NCI-H1417 treated with DMSO at 0.1 percent for 48 hours (cell line): ENCODE measurements at places on chromosomes 5 and 9.
A peak's percentile ranks its signal among the peaks of the same experiment; 100 is the strongest.

- no peak for DNase-seq
Measured at GRCh38 chr5:180127682-180128670, 56.4 kb upstream of the RNF130 start.

DNA sequence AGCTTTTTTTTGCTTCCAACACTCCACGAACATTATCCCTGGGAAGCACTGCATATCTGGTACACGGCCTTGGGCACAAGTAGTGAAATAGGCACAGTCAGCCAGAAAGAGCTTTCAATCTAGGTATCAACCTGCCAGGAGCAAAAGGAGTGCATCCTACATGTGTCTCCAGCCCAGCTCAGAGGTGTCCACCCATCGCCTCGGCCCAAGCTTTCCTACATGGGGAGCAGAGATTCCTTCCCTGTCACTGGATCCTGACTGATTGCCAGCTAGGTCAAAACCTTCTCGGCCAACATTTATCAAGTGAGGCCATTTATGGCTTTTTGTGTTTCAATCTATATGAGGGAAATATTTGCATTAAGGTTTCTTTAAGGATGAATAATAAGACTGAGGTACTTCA is 55.8 kb downstream of the GOLM1 start:
- DNase-seq: no peak

DNA sequence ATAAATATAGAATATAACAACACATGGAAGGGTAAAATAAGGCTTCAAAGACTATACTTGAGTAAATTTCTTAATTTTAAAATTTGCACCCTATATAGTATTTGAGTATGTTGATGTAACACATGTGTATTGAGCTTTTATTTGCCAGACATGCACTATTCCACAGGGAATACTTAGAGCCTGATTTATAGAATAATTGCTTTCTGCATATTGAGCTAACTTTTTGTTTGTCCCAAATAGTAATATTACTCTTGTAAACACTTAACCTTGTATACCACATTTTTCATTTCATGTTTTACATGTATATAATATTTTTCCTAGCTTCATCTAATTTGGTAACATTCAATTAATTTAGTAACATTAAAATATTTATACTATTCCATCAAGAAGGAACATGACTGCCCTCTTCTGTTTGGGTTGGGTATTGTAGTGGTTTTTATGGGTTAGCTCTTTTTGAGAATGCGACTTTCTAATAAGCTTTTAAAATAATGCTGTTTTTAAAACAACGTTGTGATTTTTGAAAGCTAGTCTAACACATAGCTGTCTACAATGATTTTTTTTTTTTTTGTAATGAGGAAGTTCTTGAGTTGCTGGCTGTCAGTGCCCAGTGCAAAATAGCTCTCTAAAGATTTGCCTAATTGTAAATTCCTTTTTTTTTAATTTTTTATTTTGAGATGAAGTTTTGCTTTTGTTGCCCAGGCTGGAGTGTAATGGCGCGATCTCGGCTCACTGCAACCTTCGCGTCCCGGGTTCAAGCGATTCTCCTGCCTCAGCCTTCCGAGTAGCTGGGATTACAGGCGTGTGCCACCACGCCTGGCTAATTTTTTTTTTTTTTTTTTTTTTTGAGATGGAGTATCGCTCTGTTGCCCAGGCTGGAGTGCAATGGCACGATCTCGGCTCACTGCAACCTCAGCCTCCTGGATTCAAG is 4.8 kb downstream of the SUB1 start:
- peak; percentile 5 for DNase-seq

- DNase-seq: no peak
Measured at GRCh38 chr9:126536131-126536530, 77.6 kb upstream of the LMX1B start.

GRCh38 chr5:168073991-168074800 is 217.2 kb upstream of the WWC1 start:
- DNase-seq: no peak

DNA sequence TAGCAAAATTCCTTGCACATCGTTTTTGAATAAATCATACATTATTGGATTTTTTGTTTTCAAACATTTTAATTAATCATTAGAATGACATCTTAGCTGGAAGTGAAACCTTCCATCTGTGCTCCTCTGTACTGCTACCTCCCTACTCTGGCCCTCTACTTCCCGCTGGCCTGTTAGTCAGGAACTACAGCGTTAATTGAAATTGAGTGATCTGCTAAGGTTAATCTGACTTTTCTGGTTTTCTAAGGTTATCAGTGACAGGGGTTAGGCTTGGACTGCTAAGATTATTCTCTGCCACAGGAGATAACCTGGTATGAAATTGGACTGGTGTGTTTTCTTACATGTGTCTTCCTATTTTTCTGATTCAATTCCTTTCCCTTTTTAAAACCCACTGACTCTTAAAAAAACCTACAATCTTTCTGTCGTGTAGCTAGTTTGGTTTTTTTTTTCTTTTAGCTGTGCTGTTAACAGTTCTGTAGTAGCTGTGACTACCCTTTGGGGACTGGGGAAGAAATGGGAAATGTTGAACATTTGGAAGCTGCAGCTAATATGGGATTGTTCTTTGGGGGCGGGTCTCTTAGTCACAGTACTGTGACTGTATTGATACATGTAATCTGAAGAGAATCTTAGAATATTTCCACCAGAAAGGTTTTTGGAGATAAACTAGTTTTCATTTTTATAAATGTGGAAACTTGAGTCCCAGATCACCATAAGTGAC is 4.6 kb downstream of the KIF2A start:
- no peak for DNase-seq

DNA sequence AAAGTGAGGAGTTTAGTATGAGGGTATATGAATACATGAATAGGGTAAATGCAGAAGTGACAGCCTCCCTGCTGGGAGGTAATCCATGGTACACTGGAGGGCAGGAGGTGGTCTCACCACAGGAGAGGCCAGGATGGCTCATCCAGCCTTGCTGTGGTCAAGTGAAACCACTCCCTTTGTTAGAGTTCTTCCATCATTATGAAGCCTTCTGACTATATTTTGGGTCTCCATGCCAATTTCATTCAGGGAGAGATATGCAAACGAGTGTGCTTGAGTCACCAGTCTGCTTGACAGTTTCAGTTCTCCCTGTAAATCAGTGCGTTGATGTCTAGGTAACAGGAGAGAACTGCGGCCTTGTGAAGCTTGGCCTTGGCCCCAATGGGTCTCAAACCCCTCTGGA is 16.4 kb downstream of the PPP3R2 start:
- DNase-seq: no peak

DNA sequence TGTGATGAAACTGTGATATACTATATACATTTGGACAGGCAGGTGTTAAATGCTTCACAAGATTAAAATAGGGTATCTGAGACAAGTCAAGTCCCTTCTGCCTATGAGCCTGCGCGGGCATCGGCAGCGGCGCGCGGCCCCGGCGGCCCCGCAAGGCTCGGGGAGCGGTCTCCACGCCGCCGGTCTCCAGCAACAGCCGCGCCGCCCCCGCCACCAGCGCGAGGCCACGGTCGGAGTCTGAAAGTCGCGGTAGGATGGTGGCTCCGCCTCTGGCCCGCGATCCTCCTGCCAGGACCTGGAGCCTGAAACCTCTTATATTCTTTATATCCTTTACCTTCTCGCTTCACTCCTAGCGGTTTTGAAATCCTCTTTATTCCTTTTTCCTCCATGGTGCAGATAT is 99.4 kb downstream of the INSL6 start:
- DNase-seq: no peak

GRCh38 chr9:80465556-80465955 is 893.8 kb downstream of the TLE4 start:
- DNase-seq: no peak

- no peak for DNase-seq
Measured at GRCh38 chr9:91208837-91209236, 152.9 kb downstream of the AUH start.

GRCh38 chr9:1837453-1838084 is 177.6 kb upstream of the SMARCA2 start:
- no peak for DNase-seq

- DNase-seq: no peak
Measured at GRCh38 chr5:177066224-177066623, 20.5 kb upstream of the FGFR4 start.

DNA sequence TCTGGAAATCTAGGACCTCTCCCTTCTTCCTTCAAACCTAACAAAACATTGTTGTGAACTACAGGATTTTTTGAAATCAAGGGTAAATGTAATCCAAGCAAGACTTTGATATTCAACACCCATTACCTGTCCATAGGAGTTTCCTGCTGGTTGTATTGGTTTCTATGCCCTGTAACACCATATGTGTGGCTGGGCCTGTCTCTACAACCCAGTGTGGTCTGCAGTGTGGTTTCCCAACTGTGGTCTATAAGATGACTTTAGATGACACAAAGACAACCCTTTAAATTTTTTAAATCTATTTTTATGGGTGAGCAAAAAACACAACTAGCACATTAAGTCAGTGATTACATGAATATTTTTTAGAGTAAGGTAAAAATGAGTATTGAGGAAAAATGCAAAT is 93.1 kb downstream of the SMIM15 start:
- no peak for DNase-seq

DNA sequence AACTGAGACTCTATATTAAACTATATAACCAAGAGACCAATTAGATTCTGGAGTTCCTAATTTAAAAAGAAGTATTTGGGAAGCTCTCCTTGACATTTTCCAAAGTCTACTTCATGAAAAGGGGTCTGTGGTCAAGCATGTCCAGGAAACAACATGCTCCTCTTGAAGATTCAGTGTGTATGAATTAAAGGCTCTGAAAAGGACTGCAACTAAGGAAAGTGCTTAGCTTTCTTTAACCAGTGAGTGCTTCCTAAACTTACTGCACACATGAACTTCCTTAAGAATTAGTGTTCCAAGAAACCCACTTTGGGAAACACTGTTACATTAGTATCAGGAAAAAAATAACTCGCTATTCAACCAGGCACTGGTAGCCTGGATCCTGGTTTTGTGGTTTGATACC is 167.6 kb downstream of the MED27 start:
- no peak for DNase-seq

- no peak for DNase-seq
Measured at GRCh38 chr9:89478821-89479668, 18.9 kb downstream of the SEMA4D start.

GRCh38 chr5:78211052-78211451 is 83.4 kb downstream of the AP3B1 start:
- no peak for DNase-seq

GRCh38 chr9:589723-590122 is 251.8 kb upstream of the DMRT1 start:
- DNase-seq: no peak

DNA sequence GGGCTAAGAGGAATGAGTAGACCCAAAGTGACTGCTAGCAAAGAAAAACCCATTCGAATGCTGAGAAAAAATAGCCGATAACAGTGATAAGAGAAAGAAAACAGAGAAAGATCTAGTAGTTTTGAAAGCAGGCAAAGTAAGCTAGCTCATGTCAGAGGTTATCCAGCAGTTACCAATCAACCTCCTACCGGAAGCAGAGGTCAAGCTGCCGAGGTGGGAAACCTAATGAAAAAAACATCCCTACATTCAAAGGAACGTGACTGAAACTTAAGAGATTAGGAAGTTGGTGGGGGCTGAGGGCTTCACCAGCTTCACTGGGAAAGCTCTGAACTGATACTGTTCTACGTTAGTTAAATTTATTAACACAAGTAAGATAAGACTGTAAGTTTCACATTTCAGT is 32.6 kb downstream of the SSBP2 start:
- DNase-seq: no peak

- no peak for DNase-seq
Measured at GRCh38 chr5:179833056-179833708, 12.5 kb downstream of the SQSTM1 start.

DNA sequence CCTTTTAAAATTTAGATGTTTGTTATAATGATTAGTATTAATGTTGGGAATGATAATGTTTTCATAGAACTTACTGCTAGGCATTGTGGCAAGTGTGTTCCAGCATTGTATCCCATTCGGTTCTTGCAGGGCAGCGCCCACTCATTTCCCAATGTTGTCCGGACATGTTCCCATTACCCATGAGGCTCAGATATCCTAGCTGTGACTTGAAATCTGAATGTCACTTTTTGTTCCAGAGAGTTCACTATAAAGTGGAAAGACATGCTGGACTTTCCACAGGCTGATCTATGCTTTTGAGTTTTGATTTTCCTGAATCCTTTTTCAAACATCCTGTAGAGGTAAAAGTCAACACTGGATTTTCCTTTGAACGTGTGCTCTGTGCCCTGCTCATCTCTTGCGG is 329.1 kb downstream of the MARCHF11 start:
- DNase-seq: no peak

GRCh38 chr5:57408714-57409113 is 73.9 kb downstream of the ACTBL2 start:
- DNase-seq: no peak

GRCh38 chr5:89372176-89372575 is 489.2 kb upstream of the MEF2C start:
- DNase-seq: no peak

GRCh38 chr9:136740971-136741882 is 1.5 kb downstream of the LCN10 start:
- no peak for DNase-seq

DNA sequence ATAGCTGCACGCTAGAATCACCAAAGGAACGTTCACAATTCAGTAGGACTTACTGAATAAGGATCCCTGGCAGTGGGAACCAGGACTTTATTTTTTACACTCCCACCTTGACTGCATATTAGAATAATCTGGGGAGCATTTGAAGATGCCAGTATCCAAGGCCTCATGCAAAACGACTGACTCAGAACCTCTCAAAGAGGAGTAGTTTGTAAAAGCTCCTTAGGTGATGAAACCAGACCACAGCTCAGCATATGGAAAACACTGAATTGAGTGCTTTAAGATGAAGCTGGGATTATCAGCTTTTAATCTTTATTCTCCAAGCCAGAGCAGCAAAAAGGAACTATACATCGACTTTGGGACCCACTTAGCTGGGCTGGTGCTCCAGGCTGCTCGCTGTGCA is 288.3 kb downstream of the MLLT3 start:
- no peak for DNase-seq

- DNase-seq: no peak
Measured at GRCh38 chr9:136058801-136059302, 36.2 kb downstream of the NACC2 start.

DNA sequence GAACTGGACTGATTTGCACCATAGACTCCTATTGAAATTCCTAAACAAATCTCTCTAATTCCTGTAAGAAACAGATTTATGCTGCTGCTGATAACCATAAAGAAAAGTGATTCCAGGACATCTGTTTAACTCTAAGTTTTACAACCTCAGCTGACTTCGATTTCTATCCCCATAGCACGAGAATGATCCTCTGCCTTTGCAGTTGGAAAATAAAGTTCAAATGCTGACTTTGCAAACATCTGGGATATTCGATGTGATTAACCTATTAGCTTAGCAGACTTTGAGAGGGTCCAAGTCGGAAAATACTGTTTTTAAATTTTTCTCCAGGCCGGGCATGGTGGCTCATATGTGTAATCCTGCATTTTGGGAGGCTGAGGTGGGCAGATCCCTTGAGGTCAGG is 247.3 kb downstream of the PSAT1 start:
- no peak for DNase-seq

DNA sequence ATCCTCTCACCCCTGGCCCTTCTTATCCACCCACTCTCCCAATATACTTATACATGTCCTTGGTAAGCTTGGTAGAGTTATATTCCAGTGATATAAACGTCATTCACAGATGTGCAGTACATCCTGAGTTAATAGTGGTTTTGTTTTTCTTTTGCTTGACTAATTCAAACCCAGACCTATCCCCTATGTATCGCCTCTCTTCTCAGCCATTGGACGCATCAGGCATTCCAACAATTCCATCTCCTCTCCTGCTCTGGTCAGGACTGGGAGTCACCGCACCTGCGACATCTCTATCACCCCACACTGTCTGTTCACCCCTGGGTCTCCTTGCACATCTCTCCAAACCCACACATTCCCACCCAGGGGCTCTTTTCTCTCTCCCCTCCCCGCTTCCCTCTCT is 21.9 kb upstream of the IRX2 start:
- DNase-seq: no peak

- no peak for DNase-seq
Measured at GRCh38 chr5:56152437-56152836, 80.7 kb downstream of the ANKRD55 start.
